ENCODE measurements at places on chromosomes 3 and 15. TPM values are rescaled to one million over a fixed set of nuclear protein-coding genes. Genes with fewer than 3 reads are reported as not detected.

The IQCH gene
- total RNA-seq, result 1.4 TPM

The CAPN3 gene
- total RNA-seq, result 0.43 TPM

The IP6K1 gene
- 18.0 TPM for total RNA-seq

The RAB7A gene
- 102 TPM for total RNA-seq

The CACNA1D gene
- total RNA-seq, result 1.4 TPM

The COLQ gene
- not detected for total RNA-seq

The P2RY1 gene
- total RNA-seq, result 0.90 TPM

Data from H4 (cell line).